Activated T-cell treated with anti-CD3 and anti-CD28 coated beads for 24 hours (primary cell): ENCODE measurements at places on chromosomes 2 and 18.

DNA sequence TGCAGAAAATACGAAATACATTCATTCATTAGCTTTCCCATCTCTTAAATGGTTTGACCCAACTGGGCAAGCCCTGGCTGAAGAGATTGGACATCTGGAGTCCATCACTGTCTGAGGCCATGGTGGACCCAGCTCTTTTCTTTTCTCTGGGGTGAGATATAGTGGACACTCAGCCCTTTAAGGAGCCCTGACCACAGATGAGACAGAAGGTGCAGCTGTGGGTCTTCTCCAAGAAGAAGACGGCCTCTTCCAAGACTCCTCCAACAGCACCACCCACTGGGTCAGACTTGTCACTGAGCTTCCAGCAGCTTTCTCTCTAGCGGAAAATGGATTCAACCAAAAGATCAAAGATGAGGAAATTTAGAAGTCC lies 27.2 kb downstream of the TWIST2 start:
- DNase-seq = no peak

GRCh38 chr2:181680055-181680936 lies at the start of gene NEUROD1:
TSS of gene NEUROD1 (minus strand) at chr2:181680517. CDS start at chr2:181678860, 1,657 bp downstream.
- no peak for DNase-seq

DNA sequence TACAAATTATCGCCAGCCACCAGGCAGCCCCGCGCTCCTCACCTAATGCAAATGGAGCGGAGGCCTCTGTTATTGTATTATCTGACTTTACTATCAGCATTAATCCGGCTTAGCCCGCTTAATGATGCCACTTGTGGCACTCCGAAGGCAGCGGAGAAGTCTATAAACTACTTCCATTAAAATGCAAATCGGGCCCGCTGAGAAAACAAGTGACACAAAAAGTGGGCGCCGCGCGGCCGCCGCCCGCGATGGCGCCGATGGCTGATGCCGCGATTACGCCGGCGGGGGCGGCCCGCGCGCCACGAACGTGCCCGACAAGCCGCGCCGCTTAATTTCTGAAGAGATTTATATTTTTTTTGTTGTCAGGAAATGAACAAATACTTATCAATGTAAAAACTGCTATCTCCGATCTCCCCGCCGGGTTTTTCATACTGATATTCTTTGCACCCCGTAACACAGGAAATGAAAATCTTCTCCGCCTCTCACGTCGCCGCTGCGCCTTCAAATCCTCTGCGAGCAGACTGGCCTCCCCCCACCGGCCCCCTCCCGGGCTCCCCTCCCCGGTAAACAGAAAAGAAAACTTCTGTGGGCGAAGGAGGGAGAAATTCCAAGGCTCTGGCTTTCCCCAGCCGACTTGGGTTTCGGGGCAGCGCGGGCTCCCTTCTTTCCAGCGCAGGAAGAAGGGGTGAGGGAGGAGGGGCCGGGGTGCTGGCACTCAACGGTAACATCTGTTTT lies 221.8 kb downstream of the INSIG2 start:
- DNase-seq = peak; percentile 50

GRCh38 chr2:210681491-210681890 lies 125.1 kb downstream of the CPS1 start:
- DNase-seq = no peak

DNA sequence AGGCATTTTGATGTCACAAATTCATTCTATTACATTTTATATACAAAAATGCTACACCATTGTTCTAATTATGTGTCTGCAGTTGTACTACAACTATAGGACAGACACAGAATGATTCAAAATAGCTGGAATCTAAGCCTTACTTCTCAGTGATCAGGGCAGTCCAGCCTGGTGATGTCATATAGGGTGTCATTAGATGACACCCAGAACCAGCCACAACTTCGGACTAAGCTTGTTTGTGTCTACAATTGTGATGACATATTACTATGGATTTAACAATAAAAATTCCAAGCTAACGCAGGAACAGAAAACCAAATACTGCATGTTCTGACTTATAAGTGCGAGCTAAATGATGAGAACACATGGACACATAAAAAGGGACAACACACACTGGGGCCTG lies 31.0 kb downstream of the M1AP start:
- no peak for DNase-seq

DNA sequence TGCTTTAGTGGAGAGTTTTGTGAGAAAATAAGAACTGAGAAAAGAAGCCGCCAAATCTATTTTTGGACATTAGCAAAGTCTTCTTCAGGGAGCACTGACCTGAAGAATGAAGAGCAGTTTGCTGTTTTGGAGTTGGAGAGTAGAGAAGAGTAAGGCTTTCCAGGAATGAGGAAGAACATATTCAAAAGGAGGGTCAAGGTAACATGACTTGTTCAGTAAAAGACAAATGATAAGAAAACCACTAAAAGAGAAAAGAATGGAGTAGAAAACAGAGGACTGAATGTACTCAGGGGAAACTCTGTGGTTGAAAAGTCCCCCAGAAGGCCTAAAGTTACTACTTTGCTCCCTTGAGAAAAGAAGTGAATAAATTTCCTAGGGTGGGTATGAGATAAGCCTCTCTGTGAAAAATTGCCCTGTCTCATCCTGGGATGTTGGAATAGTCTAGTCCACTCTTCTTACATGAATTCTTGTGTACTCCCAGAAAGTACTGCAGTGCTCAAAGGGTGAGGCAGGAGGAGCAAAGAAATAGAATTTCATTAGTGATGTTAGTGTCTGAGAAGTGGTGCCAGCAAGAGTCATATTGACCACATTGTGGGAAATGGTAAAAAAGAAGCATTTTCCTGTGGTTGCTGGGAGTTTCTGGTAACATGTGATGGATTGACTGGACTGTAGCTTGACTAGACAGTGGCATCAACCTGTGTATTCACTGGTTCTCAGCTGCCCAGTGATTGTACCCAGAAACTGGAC lies 27.8 kb downstream of the MBD5 start:
- no peak for DNase-seq

DNA sequence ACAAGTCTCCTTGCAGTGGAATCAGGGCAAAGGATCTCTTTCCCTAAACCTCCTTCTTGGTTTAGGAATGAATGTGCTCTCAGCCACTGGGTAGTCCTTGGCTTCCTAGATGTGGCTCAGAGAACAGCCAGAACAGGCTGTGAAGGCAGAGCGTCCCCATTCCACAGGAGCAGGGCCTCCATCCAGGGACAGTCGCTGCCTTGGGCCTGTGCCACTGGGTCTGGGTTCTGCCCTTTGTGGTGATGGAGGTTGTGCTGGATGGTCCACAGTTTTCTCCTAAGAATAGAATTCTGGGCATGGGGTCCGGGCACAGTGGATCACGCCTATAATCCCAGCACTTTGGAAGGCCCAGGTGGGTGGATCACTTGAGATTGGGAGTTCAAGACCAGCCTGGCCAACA lies 516.5 kb upstream of the RAB6C start:
- no peak for DNase-seq

DNA sequence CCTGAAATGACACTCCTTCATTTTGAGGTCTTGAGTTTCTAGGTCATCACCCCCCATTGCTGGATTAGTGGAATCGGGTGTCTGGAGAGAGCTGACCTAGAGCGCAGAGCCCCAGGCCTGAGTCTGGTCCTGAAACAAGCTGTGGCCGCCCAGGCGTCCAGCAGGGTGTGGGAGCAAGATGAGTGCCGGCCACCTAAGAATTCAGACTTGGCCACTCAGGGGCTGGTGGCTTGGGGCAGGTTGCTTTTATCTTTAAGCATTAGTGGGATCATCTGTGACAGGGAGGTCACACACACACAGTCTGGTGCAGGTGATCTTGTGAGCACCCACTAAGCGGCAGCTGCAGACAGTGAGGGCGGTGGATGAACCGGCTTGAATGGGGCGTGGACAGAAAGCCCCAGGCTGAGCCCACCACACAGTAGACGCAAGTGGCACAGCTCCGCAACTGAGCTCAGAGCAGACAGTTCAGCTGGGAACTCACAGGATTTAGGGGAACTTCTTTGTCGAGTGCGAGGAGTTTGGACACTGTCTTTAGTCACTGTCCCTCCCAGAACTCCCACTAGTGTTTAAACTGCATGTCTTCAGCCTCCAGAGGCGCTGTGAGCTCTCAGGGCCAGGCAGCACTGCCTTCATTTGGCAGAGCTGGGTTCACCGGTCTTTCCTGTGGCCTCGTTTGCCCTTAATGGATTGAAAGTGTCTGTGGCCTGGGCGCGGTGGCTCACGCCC lies 21.5 kb downstream of the ITGB1BP1 start:
- no peak for DNase-seq

- DNase-seq = no peak
Observed at GRCh38 chr2:236916181-236916580, 169.5 kb upstream of the COPS8 start.

DNA sequence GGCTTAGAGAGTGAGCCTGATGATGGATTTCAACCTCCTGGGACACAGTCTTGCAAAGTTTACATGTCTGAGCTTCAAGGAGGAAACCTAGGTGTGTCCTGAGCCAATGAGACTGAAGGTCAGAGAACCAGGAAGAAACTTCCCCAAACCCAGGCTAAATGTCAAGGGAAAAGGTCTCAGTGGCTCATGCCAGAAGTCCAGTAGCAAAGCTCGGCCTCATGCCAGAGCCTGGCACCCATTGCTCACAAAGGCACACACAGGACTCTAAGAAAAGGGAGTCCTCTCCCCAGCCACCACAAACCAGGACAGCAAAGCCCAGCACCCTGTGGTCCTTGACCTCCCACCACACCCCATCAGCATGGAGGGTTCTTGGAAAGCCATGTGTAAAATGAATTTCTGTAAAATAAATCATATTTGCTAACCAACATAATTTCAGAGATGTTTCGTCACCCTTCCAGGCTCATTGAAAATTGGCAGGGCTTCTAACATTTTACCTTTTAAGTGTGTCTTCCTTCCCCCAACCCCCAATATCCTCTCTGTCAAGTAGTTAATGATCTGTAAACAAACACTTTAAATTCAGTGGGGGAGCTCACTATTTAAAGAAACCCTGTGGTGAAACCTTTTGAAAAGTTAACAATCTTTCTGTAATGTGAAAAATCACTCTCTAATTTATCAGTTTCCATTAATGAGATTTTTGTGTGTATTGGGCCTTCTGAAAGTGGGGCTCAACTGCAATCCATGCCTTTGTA lies 77.1 kb downstream of the BCL11A start:
- no peak for DNase-seq

DNA sequence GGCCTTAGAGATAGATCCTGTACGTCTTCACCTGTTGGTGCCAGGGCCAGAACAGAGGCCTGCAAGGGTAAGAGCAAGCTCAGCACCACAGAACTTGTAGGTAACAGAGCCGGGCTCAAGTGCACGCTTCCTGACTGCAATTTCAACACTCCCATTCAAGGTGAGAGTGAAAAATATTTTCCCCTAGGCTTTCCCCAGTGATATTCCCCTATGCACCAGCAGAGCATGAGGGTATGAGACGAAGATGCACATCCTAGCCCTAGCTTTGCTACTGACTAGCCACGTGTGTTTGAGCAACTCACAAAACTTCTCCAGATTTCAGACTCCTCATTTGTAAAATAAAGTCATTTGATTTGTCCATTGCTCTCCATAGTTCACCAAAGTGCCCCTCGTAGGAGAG lies 411.6 kb downstream of the ZNF521 start:
- no peak for DNase-seq

- no peak for DNase-seq
Observed at GRCh38 chr2:74078466-74078865, 69.2 kb downstream of the BOLA3 start.

DNA sequence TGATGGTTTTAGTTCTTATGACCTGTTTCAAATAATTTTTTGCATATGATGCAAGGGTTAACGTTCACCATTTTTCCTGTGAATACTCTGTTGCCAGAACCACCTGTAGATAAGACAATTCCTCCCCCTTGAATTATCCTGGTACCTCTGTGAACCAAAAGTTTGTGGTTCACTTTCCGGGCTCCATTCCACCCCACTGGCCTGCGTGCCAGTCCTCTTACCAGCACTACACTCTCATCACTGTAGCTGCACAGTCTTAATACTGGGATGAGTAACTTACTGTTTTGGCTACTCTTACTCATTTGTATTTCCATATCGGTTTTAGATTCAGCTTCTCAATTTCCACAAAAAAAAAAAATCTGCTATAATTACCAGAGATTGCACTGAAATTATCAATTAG lies 34.4 kb downstream of the AFG3L2 start:
- no peak for DNase-seq

DNA sequence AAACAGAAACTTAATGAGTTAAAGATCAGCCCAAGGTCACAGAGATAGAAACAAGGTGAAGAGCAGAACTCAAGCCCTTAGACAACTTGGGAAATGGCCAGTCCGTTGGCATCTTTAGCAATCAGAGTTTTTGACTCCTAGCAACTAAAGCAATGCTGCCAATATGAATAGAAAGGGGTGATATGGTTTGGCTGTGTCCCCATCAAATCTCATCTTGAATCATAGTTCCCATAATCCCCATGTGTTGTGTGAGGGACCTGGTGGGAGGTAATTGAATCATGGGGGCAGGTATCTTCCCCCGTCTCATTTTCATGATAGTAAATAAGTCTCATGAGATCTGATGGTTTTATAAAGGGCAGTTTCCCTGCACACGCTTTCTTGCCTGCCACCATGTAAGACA lies 170.2 kb downstream of the DDX1 start:
- DNase-seq = no peak

- DNase-seq = no peak
Observed at GRCh38 chr2:357811-358210, 69.9 kb upstream of the ALKAL2 start.

DNA sequence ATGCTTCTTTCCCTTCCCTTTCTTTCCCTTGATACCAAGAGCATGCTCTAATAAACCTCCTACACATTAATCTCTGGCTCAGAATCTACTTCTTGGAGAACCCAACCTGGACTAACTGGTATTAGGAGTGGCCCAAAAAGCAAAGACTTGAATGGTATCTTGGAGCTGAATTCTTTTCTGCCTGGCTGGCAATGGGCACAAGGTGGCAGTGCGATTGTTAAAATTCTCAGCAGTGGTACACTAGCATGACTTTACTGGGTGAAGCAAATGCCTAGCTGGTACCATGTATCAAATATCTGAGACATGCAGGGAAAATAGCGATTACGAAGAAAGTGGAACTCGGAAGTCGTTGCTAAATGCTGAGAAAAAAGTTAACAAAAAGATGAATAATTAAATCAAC lies 376.1 kb downstream of the XIRP2 start:
- DNase-seq = no peak

DNA sequence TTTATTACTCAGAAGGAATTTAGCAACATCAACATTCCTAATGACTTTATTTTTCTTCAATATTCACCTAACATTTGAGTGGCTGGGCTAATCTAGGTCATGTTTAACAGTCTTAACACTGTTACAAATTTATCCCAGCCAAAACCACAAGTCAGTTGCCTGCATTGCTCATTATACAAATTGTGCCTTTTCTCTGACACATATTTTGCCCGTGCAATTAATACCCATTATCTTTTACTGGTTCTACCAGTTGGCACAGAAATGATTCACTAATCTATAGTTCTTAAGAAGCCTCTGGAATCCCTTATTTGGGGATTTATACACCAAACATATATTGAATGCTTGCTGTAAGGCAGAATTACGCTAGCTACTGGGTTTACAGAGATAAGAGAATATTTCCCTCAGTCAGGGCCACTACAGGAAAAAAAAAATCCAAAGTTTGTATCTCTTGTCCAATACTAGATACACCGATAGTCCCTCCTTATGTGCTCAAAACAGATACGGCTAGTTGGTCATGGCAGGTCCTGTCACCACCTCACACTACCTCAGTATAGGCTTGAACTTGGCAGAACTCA lies 46.3 kb downstream of the ZCCHC2 start:
- DNase-seq = no peak
